ENCODE measurements at places on chromosomes 2 and 18.

DNA sequence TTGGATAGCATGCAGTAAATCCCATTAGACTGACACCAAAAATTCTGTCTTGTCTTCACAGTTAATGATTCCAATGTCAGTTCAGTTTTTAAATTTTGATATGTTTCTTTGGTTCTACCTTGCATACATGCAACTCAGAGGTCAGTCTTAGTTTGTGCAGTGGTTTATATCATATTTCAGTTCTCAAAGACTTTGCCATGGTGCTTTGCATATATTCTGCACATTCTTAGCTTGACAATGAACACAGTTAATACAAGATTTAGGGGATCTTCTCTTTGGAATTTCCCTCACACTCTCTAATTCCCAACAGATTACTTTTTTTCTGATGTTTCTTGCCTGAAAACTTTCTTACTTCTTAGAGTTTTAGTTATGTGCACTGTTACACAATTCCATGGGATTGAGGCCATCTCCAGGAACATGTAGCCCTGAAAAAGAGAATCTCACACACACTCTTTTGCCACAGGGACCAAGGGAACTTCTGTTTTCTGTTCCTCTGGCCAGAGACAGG, 17.3 kb downstream of the NOL4 start:
- DNase-seq: no peak

- no peak for DNase-seq
These were observed 46.2 kb upstream of the ACVR1 start for GRCh38 chr2:157922336-157922735.

DNA sequence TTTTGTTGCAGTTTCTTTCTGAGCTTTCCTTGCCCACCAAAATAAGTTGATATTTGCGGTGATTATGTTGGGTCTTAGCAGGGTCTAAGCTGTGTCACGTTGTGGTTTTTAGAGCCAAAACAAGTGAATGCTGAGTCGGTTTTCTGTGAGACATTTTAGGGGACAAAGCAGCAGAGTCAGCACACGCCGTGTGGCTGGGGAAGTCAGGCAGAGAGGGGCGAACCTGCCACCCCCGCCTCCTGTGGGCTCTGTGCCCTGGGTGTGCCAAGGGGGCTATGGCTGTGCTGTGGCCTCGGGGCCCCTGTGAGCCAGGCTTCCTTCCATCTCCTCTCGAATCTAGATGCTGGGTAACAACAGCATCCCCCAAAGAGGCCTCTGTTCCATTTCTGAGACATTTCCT, 30.8 kb upstream of the TMEM87B start:
- DNase-seq: no peak

- DNase-seq: no peak
These were observed 665.5 kb downstream of the DCDC2C start for GRCh38 chr2:4368907-4369306.

DNA sequence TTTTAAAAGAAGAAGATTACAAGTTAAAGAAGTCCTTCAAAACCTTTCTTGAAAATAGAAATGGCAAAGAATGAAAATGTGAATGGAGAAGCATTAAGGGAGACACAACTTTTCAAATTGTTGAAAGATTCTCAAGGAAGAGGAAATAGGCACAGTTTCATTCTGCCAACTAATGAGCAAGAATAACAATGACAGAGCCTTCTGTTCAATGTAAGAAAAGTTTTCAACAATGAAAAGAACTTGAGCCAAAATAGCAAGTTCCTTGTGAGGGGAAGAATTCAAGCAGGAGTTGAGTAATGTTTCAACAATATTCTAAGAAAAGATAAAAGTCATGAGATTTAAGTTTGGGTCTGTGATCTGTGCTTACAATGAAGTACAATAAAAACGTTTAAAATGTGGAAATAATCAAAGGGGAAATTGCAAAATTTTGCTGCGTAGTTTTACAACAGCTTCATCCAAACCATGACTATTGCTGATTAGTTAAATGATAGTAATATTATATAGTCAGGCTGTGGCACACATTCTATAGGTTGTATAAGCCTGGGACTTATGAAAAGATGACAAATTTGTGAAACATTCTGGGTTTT, 122.6 kb downstream of the METTL4 start:
- no peak for DNase-seq

GRCh38 chr18:44680273-44681075, at the start of gene SETBP1:
Gene SETBP1, plus strand, starts transcription at chr18:44680888. Its CDS starts 20,459 bp downstream, at chr18:44701347.
- peak; percentile 99 for DNase-seq
